ENCODE measurements at places on chromosomes 6 and 20.

- DNase-seq: no peak
Measured at GRCh38 chr6:43977404-43978111, 149.7 kb downstream of the MRPL14 start.

GRCh38 chr20:44961870-44962267 lies 1.7 kb upstream of the TOMM34 start:
- no peak for DNase-seq

DNA sequence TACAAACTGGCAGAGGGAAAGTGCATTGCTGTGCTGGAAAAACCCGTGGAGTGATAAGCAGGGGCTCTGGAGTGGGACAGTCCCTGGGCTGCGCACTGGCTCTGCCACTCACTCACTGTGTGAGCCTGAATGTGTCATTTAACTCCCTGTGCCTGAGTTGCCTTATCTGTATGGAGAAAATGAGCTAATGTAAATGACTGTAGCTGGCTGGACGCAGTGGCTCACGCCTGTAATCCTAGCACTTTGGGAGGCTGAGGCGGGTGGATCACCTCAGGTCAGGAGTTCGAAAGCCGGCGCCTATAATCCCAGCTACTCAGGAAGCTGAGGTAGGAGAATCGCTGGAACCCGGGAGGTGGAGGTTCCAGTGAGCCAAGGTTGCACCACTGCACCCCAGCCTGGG lies 18.4 kb upstream of the RPN2 start:
- no peak for DNase-seq

DNA sequence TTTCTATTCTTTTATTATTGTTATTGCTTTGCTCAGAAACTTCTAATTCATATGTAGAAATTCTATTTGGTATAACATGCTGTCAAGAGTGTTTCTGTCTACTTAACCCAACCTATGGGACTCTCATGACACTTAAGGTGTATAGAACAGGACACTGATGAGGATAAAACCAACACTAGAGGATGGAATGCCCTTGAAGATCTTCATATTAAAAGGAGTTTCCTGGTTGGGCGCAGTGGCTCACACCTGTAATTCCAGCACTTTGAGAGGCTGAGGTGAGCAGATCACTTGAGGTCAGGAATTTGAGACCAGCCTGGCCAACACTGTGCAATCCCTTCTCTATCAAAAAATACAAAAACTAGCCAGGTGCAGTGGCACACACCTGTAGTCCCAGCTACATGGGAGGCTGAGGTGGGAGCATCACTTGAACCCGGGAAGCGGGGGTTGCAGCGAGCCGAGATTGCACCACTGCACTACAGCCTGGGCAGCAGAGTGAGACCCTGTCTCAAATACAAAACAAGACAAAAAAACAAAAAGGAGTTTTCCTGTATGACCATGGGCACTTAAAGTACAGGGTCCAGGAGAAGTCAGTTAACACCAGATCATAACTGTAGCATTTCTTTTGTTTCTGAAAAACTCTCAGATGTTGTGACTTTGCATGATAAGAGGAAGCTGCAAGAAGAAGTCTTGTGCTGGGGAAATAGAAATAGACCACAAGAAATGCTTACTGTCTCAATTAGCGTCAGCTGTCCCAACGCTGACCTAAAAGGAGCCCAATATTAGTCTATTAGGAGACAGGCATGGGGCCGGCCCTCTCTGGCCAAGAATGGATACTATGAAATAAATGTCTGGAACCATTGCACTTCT lies 38.9 kb upstream of the CD2AP start:
- no peak for DNase-seq

- no peak for DNase-seq
Measured at GRCh38 chr6:166204852-166205650, 37.4 kb upstream of the TBXT start.

DNA sequence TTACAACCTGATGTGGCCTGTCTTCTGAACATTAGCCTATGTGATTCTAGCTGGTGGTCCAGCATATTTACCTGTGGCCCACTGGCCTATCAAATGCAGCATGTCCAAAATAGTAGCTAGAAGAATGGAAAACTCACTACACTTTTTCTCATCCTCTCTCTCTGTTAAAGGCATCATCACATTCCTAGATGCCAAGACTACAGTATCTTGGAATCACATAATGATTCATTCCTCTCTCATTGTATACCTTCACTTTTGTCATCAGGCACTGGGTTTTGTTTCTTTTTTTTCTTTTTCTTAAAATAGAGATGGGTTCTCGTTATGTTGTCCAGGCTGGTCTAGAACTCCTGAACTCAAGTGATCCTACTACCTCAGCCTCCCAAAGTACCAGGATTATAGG lies 45.0 kb downstream of the FAM83B start:
- DNase-seq: no peak

GRCh38 chr6:128487055-128487454 lies 33.3 kb downstream of the PTPRK start:
- DNase-seq: no peak

- DNase-seq: no peak
Measured at GRCh38 chr20:57505979-57506378, 19.0 kb downstream of the CTCFL start.

DNA sequence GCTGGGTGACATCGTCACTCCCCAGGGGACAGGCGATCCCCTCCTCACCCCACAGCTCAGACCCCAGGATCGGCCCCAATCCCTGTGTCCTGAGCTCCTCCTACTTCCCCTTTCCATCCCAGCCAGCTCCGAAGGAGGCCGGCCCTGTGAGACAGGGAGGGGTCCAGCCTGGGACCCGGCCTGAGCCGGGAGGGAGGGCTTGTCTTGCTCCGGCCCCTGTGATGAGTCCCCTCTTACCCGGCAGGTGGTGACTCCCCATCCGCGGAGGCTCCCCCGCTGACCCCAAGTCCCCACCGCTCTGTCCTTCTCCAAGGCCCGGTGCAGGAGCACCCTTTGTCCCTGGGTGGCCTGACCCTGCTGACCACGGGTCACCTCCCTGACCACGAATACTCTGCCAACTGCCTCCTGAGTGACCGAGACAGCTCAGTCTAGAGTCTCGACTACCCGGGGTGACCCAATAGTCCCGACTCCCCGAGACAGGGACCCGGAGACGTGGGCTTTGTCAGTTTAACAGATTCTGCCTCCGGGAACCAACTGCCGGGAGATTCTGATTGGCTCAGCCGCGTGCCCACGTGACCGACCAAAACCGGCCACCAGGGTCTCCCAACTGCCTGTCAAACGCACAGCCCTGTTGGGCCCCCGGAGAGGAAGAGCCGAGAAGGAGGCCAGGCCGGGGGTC lies 187.4 kb upstream of the PROKR2 start:
- DNase-seq: no peak

DNA sequence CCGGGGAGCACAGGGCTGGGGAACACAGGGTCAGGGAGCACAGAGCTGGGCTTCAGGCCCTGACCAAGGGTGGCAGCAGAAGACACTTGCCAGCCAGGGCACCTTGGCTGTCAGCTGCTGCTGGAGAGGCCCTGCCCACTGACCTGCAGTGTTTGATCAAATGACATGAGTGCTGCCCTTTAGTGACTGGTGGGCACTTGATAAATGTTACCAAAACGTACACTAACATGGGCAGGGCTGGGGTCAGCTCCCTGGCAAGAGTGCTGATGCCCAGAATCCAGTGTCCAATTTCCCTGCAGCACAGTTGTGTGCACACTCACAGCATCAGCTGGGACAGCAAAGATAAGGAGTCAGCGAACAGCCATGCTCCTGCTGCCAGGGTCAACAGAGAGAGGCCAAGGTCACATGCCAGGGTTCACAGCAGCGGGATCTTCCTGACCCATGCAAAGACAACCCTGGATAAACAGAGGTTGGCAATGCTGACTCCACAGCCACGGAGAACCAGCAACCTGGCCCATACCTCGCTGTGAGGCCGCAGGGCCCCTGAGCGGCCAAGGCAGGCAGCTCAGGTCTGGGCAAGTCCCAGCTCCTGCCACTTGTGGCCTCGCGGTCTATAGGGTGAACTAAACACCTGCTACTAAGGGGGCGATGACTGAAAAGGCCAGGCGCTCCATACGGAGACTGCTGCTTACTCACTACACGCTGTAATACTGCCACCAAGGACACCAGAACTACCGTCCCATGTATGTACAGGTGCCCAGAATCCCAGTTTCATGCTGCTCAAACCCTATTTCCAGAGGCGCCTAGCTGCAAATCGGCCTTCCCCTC lies 46.3 kb downstream of the NINL start:
- no peak for DNase-seq

DNA sequence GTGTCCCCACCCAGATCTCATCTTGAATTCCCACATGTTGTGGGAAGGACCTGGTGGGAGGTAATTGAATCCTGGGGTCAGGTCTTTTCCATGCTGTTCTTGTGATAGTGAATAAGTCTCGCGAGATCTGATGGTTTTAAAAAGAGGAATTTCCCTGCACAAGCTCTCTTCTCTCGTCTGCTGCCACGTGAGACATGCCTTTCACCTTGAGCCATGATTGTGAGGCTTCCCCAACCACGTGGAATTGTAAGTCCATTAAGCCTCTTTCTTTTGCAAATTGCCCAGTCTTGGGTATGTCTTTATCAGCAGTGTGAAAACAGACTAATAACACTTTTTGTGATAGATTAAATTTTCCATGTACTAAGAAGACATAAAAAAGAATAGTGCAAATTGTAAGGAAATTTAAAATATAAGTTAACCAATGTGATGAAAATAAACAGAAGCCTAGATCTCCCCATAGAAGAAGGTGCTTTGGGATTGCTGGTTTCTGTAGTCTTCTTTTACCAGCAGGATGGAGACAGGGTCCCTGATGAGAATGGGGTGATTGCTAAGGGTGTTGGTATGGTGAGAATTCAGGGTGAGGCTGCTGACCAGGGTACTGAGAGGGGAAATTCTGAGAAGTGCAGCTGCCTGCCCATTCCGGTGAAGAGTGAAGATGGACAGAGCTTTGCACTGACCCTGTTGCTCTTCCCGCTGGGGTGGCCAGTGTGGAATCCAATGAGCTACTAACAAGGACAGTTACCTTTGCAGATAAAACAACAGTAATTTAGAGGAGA lies 50.7 kb downstream of the BMP2 start:
- DNase-seq: no peak

All from DND-41 (cell line).